ENCODE measurements at places on chromosomes 6 and 20.

DNA sequence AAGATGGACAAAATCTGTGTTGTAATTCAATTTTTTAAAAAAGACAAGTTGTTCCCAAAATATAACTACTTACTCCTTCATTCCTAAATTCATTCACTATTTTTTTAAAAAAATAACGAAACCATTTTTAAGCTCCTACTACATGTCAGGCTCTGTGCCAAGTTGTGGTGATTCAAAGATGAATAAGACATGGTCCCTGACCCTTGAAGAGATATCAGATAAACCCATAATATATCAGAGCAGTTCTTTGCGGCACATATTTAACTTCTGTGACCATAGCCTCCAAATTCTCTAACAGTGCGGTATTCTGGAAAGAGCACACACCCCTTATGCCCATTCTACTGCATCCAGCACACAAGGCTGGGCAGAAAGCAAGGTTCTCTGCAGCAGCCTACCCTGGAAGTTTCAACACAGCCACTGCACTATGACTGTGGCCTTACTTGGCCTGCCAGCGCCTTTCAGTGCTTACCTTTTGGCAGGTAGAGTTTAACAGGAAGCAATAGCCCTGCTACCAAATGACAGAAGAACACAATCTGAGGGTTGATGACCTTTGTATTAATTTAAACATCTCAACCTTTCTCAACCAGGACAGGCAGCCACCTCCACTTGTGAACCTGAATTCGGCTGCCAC lies 406.5 kb downstream of the BTBD9 start:
- DNase-seq = no peak

- DNase-seq = no peak
Measured at GRCh38 chr6:35483893-35484645, 12.8 kb downstream of the TEAD3 start.

DNA sequence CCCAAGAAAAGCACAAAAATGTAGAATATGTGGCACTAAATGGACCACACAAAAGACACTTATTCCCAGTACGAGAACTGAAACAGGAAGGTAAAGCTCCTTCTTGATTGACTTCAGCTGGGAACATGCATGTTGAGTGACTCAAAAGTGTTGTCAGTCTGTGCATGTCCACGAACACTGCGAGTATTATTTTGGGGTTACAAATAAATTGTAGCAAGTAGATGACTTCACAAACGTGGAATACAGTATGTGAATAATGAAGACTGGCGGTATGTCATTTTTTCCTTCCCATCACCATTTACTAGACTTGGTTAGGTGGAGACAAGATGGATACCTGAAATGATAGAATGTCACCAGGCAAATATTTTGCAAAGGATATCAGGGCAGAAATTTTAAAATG lies 45.4 kb downstream of the L3MBTL3 start:
- no peak for DNase-seq

DNA sequence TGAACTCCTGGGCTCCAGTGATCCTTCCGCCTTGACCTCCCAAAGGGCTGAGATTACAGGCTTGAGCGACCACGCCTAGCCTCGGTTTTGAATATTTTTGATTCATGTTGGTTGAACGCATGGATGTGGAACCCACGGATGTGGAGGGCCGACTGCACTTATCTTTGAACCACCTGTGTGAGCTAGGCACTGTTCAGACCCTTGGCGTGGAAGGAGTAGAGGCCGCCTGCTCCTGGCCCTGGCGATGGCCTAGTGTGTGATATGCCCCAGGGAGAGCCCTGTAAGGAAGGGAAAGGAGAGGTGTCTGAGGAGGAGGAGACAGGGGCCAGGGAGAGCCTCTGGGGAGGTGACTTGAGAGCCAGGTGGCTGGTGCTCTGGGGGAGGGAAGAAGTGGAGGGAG lies 64.3 kb downstream of the BCAS4 start:
- no peak for DNase-seq

- no peak for DNase-seq
Measured at GRCh38 chr6:161694995-161695394, 421.1 kb upstream of the AGPAT4 start.

GRCh38 chr6:125480146-125480545 lies 178.4 kb upstream of the HDDC2 start:
- no peak for DNase-seq
